ENCODE measurements at places on chromosomes 13 and 19. TPM values are rescaled to one million over a fixed set of nuclear protein-coding genes. Genes with fewer than 3 reads are reported as not detected.

SARS2 gene
- 52.8 TPM for total RNA-seq

MUC16 gene
- total RNA-seq = not detected

COL5A3 gene
- not detected for total RNA-seq

- no peak for DNase-seq
Observed at GRCh38 chr13:44449999-44450821, 76.6 kb downstream of the SERP2 start.

CYP2A6 gene
- total RNA-seq = not detected

DNA sequence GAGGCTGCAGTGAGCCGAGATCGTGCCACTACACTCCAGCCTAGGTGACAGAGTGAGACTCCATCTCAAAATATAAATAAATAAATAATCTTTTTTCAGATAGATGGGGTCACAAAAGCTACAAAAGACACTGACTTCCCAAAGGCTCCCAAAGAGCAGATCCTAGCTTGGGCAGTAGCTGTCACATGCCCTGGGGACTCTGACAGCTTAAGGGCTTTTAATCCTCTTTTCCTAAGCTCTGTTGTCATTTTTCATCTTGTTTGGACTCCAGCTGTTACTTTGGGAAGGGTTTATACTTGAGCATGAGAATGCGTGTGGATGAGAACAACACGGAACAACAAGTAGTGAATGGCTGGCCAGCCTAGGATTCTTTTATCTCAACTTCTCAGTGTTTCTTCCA, 231.7 kb downstream of the MZT1 start:
- DNase-seq = no peak

- no peak for DNase-seq
Observed at GRCh38 chr19:17888260-17888659, 16.5 kb downstream of the SLC5A5 start.

- no peak for DNase-seq
Observed at GRCh38 chr19:1768918-1769644, 15.8 kb downstream of the ONECUT3 start.

GRCh38 chr13:79468819-79469218, 12.1 kb upstream of the NDFIP2 start:
- no peak for DNase-seq

GRCh38 chr13:95509521-95510310, 42.8 kb upstream of the CLDN10 start:
- no peak for DNase-seq

DNA sequence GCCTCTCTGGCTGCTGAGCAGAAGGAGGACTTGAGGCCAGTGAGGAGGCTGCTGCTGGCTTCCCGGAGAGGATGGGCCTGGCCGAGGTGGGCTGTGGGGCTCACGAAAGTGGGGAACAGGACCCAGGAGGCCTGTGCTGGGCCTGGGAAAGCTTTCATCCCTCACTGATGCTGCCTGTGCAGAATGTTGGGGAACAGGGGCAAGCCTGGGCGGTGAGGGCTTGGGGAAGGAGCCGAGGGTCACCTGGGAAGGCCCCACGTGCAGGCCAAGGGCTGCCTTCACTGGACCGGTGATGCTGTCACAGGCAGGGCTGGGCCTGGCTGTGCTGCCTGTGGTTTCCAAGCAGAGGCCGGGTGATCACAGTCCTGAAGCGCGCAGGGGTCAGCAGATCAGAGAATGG, 9.4 kb downstream of the AP1M1 start:
- DNase-seq = no peak

DNA sequence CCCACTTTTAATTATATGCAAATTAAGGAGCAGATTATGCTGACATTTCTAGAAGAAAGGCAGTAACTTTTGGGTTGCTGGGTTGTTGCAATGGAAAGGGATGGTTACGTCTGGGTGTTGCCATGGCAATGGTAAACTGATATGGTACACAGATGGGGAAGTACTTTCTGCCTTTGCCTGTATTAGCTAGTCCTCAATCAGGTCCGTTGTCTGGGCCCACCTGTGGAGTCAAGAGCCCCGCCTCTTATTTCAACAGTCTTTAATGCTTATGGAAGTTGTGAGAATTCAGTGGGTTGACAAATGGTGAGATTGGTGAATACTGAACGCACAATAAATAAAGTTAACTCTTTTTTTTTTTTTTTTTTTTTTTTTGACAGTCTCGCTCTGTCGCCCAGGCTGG, 30.6 kb upstream of the DPP9 start:
- DNase-seq = no peak

FOXA3 gene
- 0.57 TPM for total RNA-seq

- DNase-seq = no peak
Observed at GRCh38 chr19:1324806-1325567, 39.3 kb downstream of the EFNA2 start.

CEACAM20 gene
- not detected for total RNA-seq

GRCh38 chr19:16457954-16458331, 13.8 kb downstream of the EPS15L1 start:
- no peak for DNase-seq

- DNase-seq = peak; percentile 84
Observed at GRCh38 chr19:35090506-35091214, 25.0 kb upstream of the FXYD3 start.

DNA sequence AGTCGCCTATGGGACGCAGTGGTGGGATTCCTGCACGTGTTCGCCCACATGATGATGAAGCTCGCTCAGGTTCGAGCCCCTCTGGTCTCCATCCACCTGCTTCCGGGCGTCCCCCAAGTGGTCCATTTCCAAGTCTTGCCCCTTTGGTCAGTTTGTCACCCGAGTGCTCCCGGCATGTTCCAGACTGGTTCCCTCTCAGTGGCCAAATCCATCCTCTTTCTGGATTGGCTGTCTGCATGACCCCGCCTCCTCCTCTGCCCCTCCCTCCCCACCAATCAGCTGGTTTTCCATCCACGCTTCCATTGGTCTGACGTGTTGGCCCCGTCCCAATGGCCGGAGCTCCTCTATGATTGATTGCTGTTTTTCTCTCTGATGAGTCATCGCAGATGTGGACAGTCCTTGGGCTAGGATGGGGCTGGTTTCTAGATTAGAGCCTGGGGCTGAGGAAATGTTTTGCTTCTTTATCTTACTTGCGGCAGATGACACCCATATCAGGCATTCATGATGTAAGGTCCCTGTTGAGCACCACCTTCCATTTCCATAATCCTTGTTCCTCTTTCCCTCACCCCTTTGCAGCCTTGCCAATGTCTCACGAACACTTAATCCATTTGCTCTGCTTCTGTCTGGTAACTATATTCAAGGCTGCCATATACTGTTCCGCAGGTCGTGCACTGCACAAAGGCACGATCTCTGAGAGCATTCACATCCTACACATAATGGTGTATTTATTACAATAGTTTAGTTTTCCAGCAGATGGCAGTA, 73.8 kb downstream of the MAP4K1 start:
- DNase-seq = peak; percentile 59

GRCh38 chr19:41265395-41266153, 1.4 kb downstream of the HNRNPUL1 start:
- peak; percentile 17 for DNase-seq

DNA sequence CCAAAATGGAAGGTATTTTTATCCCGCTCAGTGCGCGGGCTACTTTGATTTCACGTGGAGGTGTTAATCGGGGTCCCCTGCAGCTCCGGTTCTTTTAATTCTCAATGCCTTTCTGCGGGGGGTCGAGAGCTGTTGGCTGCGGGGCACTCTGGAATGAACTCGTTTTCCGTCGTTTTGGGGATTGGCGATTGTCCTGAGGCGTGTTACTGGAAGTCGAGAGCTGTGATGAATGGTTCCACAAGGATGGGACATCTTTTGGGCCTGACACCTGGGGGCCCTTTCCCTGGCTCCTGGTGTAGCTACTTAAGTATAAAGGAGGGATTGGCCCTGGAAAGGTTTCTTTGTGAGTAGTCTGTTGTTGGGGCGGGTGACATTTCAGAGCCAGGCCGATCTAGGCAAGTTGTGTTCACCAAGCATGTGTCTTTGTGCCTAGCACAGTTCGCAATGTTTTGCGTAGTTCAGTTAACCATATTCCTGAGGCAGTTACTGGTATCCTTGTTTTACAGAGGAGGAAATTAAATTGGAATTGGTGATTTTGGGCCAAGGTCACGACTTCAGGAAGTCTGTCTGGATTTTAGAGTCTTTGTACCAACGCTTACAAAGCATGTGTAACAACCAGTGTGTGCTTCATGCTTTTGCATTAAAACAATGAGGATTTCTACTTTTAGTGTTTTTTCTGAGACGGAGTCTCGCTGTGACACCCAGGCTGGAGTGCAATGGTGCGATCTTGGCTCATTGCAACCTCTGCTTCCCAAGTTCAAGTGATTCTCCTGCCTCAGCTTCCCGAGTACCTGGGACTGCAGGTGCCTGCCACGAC, 846 bp downstream of the RPL13A start:
- DNase-seq = peak; percentile 37

SH2D3A gene
- 13.3 TPM for total RNA-seq

ZNF160 gene
- 40.4 TPM for total RNA-seq

DNA sequence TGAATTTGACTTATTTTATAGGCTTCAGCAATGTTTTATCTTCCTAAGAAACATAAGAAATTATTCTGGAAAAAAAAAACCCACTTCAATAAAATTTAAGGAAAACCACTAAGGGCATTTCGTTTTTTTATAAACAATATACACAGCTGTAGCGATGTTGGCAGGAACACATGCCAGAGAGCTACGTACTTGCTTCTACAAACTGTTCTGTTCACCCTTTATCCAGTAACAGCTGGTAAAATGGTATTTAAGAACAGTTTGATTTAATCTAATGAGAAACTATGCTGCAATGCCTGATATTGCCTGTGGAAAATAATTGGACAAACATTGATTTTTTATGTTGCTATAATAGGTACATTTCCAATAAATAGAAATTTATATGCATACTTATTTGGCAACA, 137.2 kb upstream of the DACH1 start:
- no peak for DNase-seq

DNA sequence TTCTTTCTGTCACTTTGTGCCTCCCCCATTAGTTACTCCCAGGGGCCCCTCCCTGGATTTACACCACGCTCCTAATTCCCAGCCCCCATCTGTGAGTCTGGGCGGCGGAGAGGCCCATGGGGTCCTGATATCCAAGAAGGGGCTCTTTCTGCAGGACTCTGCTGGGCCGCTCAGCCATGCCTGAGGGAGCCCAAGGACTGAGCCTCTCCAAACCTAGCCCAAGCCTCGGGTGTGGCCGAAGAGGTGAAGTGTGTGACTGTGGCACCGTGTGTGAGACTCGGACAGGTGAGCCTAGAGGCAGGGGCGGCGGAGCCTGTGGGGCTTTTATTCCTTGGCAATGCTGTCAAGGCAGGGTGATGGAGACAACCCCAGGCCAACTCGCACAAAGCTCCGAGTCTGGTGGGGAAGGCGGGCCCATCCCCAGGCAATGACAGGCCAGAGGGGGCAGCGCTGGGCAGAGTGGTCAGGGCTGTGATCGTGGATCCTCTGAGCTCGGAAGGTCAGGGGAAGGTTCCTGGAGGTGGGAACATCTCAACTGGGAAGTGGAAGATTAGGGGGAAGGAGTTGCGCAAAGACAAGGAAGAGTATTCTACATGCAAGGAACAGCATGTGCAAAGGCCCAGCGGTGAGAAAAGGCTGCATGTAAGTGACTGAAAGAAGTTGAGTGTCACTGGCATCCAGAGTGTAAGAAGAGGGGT, 1.6 kb downstream of the PLEKHG2 start:
- DNase-seq = no peak

GRCh38 chr13:28459911-28460310, 35.0 kb downstream of the FLT1 start:
- no peak for DNase-seq

ZNF534 gene
- total RNA-seq = not detected

- DNase-seq = peak; percentile 62
Observed at GRCh38 chr13:95234242-95234641, 67.0 kb downstream of the ABCC4 start.

- DNase-seq = no peak
Observed at GRCh38 chr13:109400209-109400608, 386.2 kb downstream of the IRS2 start.

KLK15 gene
- total RNA-seq = not detected

CD209 gene
- not detected for total RNA-seq

GRCh38 chr19:10449037-10449436, 28.7 kb downstream of the PDE4A start:
- no peak for DNase-seq

SPINT2 gene
- 82.2 TPM for total RNA-seq

TMC4 gene
- total RNA-seq = not detected

- no peak for DNase-seq
Observed at GRCh38 chr19:15235781-15236180, 3.5 kb upstream of the EPHX3 start.

ACER1 gene
- not detected for total RNA-seq

DNA sequence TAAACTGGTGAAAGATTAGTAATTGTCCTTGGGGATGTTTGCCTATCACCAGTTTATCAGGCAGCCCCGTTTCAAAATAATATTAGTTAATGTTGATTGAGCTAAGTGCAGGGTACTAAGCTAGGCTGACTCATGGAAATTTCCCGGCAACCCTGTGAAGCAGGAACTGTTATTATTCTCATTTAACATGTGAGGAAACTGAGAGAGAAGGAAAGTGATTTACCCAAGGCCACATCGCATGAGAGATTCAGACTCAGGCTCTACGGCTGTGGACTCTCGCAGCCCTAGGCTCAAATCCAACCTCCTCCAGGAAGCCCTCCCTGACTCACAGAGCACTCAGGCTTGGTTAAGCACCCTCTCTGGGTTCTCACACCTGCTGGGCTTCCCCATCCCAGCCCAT, 19.7 kb downstream of the CLPTM1 start:
- DNase-seq = no peak

FAM216B gene
- total RNA-seq = not detected

C19orf18 gene
- not detected for total RNA-seq

DPY19L3 gene
- total RNA-seq = 42.2 TPM

GRCh38 chr19:46530636-46531035, 35.0 kb upstream of the PNMA8B start:
- peak; percentile 45 for DNase-seq

DNA sequence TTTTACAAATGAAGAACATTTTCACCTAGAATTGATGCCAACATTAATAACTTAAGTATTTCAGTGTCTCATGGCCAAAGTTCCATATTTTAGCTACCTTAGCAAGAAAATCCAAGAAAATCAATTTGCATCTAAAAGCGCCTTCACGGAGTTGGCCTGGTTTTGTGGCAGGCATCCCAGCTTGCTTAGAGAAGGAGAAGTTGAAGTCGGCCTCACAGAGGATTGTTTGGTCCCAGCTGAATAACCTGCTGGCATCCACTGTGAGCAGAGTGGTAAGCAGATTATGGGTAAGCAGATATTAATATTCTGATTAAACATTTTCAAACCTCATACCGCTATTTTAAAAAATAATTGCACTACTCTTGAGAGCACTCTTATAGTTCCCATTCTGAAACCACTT, 62.3 kb upstream of the STARD13 start:
- DNase-seq = no peak

All from OCI-LY7 (cell line).